ENCODE measurements at places on chromosomes 3 and 15. TPM values are rescaled to one million over a fixed set of nuclear protein-coding genes. Genes with fewer than 3 reads are reported as not detected.

GPR27 gene
- polyA plus RNA-seq, result 1.4 TPM

GRK7 gene
- polyA plus RNA-seq, result 0.01 TPM

LINGO1 gene
- 0.08 TPM for polyA plus RNA-seq

SGO1 gene
- 1.8 TPM for polyA plus RNA-seq

DNAH1 gene
- polyA plus RNA-seq, result 2.4 TPM

Data from esophagus (tissue), 2 donors.